ENCODE measurements at places on chromosomes 4 and X.
A peak's percentile ranks its signal among the peaks of the same experiment; 100 is the strongest.

- DNase-seq: no peak
These were observed 534.4 kb upstream of the EPHA5 start for GRCh38 chr4:66204534-66205247.

DNA sequence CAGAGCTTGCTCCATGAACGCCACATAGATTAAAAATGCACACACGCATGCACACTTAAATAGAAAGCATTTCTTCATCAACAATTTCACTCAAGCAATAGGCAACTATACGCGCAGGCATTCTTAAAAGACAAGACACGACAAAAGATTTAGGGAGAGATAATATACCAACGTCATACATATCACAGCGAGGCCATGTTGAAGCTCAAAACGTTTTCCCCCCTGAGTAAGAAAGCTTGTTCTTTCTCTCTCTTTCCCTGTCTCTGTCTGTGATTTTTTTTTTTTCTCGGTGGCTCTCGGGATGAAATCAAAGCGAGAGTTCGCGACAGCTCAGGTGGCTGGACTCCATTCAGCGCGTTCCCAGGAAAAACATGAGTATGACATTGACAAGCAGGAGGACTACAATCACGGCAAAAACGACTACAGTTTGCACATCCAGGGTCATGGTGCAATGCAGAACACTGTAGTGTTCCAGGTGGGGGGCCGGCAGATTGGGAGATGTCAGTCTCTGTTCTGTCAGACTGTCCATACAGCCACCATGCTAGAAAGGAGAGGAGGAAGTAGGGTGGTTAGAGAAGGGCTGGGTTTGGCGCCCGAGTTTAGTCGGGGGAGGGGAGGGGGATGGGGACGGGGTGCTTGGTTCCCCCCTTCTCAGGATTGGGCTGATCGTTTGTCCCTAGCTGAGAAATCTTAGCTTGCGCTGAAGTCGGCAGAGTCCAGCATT, 30.7 kb downstream of the ARHGEF9 start:
- peak; percentile 37 for DNase-seq

DNA sequence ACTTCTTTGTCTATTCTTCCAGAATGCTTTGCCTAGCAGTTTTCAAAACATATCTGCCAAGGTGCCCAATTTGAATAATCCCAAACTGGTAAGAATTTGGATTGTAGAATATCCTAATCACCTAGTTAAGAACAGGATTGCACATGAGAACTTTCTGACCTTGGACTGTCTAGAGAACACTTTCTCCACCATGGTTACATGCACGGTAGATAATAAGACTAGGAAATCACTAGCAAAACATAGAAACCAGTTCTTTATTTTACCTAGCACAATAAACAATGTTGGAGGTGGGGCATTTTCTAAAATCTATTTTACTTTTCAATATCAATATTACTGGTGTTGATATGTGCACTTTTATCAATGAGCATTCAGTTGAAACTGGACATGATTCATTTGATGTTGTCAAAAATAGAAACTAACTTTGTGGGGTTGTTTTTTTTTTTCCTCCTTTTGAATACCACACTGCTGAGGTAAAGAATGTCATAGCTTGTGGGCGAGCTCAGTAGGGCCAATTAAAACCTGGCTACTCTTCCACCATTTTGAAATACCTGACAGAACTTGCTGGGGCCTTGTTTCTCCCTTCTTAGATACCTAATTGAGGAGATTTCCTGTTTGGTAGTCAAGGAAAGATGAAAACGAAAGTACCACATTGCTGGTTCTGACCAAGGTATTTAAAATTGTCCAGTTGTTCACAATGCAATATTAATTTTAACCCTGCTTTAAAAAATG, 10.4 kb downstream of the MID1IP1 start:
- DNase-seq: no peak

DNA sequence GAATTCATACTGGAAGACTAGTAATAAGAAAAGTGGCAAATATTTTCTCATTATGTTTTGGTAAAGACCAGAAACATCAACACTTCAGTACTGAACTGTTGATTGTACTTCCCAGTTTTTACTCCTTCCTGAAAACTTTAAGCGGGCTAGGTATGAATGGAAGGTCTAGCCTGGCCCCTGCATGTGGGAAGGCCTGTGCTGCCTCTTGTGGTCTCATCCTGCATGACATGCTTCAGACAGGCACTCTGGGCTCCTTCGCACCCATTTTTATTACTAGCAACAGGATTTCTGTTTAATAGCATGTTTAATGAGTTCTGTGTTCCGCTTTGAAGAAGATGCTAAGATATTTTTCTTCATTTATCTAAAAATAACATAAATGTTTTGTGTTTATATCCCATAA, 279.1 kb downstream of the ANK2 start:
- no peak for DNase-seq

- no peak for DNase-seq
These were observed 400.5 kb downstream of the RAPGEF2 start for GRCh38 chr4:159503236-159504008.

GRCh38 chr4:1092026-1092982, 21.1 kb downstream of the RNF212 start:
- DNase-seq: no peak

GRCh38 chrX:28189011-28189410, 207.8 kb upstream of the DCAF8L1 start:
- no peak for DNase-seq

DNA sequence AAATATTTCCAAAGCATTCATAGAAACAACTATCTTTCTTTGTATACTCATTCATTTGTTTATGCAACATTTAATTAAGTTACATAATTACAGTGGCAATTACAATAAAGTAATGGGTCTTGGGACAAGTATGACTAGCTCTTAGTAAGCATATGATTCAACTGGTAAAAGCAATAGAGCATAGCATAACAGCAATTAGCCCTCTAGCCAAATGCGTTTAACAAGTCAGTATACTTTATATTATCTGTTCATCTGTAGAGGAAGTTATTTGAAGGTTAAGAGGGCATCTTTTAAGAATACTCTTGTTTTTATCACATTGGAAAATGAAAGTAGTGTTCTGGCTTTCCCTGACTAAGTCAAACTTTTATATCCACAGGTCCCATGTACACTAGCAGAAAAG, 198.1 kb upstream of the UGT8 start:
- no peak for DNase-seq

GRCh38 chrX:45138525-45138924, 62.2 kb downstream of the DIPK2B start:
- no peak for DNase-seq

DNA sequence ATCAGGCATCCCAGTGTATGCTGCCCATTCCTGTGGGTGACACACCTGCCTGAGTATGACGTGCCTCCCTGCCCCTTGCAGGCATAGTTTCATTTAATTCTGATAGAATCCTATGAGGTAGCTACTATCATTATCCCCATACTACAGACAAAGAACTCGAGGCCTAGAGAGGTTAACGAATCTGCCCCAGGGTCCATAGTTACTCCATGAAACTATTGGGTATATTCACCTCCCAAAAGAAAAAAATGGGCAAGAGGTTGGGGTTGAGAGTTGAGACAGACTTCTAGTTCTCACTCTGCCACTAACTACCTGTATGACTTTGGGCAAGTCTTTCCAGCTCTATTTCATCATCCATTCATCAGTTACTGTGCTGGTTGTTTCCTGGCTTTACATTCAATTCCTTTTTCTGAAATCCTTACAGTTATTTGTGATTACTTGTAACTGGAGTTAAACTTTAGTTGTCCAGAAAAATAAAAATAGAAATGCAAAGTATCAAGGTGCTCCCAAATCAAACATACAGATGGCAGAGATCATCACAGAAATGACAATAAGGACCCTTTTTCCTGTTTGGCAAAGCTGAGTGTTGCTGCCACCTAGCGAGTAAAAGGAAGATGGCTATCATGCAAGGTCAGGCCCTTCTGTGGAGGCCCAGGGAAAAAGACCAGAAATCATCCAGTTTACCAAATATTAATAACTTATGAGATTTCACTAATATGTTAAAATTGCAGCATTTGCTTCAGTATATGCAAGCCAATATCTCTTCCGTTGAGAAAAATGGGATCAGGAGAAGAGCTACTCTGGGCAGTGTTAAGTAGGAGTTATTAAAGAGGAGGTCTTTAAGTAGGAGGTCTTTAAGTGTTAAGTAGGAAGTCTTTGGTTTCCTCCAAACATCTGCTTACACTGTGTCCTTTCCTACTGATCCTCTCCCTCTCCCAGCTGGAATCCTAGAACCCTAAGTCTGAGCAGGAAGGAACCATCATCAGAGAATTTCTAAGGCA, 17.1 kb upstream of the MAP7D3 start:
- DNase-seq: no peak

- DNase-seq: no peak
These were observed 97.7 kb downstream of the CEP44 start for GRCh38 chr4:174381440-174381800.

DNA sequence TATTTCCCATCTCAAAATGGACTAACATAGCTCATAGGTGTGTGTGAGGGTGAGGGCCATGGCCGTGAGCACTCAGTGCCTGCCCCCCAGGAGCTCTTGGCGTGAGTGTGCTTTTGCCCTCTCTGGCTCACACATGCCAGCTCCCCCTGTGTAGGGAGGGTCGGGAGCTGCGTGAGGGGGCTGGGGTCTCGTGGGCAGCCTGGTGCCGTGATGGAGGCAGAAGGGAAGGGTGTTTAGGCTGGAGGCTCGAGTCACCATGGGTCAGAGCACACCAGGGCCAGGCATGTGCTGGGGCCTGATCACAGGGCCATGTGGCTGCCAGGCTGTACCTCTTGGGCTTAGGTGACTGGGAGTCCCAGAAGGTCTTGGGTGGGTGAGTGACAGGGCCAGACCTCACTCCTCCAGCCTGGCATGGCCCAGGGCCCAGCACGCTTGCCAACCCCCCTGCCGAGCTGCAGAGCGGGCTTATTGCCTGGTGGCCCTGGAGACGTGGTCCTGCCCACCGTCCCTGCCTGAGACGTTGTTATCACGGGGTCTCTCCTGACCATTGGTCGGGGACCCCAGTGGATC, 44.0 kb downstream of the ADRA2C start:
- no peak for DNase-seq

GRCh38 chr4:1345903-1346780, 866 bp upstream of the UVSSA start:
- peak; percentile 36 for DNase-seq

GRCh38 chrX:101658661-101659491, 774 bp downstream of the ARMCX2 start:
- DNase-seq: peak; percentile 40

DNA sequence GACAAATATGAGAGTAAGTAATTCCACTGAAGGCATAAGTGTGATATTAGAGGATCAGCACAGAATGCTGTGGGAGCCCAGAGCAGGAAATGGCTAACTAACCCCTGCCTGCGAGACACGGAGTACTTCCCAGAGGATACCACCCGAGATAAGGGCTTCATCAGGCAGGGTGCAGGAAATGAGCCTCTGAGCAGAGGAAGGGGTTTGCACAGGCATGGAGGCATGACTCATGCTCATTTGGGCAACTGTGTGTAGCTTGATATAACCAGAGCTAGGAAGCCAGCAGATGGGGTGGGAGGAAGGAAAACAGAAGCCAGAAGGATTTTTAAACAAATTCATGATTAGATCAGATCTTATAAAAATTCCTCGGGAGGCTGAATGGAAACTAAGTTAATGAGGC, 70.0 kb upstream of the TSPAN5 start:
- no peak for DNase-seq

GRCh38 chr4:88178626-88179231, 20.3 kb upstream of the ABCG2 start:
- DNase-seq: no peak

GRCh38 chrX:134908356-134908755, 82.4 kb upstream of the SMIM10 start:
- no peak for DNase-seq

- DNase-seq: no peak
These were observed 204.6 kb upstream of the DIAPH2 start for GRCh38 chrX:96480081-96480480.

- no peak for DNase-seq
These were observed 152.7 kb upstream of the EDNRA start for GRCh38 chr4:147328189-147328588.

- DNase-seq: no peak
These were observed 224.0 kb upstream of the HHIP start for GRCh38 chr4:144421839-144422565.

DNA sequence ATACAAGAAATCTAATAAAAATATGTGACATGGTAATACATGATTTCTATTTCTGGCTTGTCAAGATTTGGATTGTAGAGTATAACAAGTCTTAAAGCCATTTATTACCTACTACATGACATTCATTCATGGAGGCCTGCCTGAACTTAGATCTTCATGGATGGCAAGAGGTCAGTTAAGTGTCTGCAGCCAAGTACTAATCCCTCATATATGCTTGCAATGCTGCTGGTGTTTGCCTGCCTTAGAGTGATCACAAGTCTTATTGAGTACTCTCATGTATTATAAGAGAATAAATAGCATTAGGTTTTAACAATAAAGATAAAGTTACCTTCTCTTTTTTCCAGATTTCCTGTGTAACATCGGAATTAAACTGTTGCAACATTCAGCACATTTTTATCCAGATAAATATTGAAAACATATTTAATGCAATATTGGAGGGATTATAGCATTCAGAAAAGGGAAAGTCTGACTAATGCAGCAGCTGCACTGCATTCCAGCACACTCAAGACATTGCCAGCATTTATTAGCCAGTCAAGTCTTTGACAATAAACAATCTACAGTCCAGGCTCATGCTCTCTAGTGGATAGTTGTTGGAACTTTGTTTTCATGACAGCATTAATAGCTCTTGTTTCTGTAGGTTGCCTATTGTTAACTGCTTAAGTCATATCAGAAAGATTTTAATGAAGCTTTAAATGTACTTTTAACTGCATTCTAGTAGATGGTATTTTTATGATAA, 737.1 kb downstream of the FAT4 start:
- no peak for DNase-seq

DNA sequence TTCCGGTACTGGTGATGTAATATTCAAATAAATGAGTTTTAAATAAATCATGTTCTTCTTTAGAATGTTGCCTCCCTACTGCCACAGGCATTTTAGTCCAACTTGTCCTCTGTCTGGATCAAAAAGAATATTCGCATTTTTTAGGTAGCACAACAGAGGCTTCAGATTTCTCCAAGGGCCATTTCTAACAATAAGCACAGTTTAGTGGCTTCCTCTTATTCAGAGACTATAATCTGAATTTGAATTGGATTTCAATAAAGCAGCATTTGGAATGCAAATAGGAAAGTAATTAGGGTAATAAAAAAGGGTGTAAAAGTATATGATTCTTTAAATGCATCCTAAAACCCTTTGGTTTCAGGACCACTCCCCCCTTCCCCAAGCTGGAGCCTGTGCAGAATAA, 167.9 kb upstream of the GLRA2 start:
- no peak for DNase-seq

- DNase-seq: no peak
These were observed 15.8 kb upstream of the UGDH start for GRCh38 chr4:39543034-39543433.

DNA sequence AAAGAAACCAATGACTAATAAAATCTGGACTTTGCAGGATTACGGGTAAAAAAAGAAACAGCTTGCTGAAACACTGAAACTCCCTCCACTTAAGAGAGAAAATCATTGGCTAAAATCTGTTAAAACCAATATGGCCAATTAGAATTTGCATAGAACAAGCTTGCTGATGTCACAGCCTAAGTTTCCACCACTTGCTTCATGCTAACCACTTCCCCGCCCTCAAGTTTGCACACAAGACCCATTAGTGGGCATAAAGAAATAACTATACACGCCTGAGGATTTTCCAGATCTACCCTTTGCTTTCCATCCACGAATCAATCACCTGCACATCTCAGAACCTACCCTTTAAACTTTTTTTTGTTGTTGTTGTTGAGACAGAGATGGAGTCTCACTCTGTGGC, 42.7 kb upstream of the PHEX start:
- no peak for DNase-seq

- no peak for DNase-seq
These were observed 67.9 kb downstream of the SH2D1A start for GRCh38 chrX:124414281-124414680.

GRCh38 chrX:8738588-8739189, 6.8 kb upstream of the ANOS1 start:
- DNase-seq: peak; percentile 30

Measured in amygdala (tissue), 56 donors.